ENCODE measurements at places on chromosomes 2 and 18. TPM values are rescaled to one million over a fixed set of nuclear protein-coding genes. Genes with fewer than 3 reads are reported as not detected.

- H3K27me3 ChIP-seq, result peaks cover 39% of the 10 kb centered on the region
- no peak overlapping the region for H3K27ac ChIP-seq
- no peaks in the 10 kb centered on the region for H3K4me1 ChIP-seq
- H3K36me3 ChIP-seq, result no peaks in the 10 kb centered on the region
These were observed 3.6 kb upstream of the PRSS56 start for GRCh38 chr2:232516551-232516950.

GRCh38 chr18:8744656-8745055 lies 39.3 kb downstream of the MTCL1 start:
- H3K4me3 ChIP-seq, result no peak overlapping the region
- no peaks in the 10 kb centered on the region for H3K36me3 ChIP-seq
- H3K27me3 ChIP-seq, result no peaks in the 10 kb centered on the region
- no peak overlapping the region for H3K27ac ChIP-seq
- DNase-seq, result no peak

DNA sequence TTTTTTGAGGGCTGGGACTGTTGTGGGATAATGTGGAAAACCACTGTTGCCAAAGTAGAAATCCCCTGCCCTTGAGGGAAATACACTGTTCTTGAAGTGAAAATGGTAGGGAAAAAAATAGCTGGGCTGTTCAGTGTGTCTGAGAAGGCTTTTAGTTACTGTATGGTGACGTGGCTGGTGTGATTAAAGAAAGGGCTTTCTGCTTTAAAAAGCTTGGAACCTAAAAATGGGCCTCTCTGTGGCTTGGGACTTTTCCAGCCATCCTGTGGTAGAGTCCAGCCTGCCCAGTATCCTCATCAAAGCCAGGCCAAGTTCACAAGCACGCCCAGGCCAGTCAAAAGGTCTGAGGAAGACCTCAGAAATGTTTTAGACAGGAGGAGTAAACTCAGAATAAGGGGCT lies 6.8 kb downstream of the MGAT5 start:
- H3K27me3 ChIP-seq, result no peaks in the 10 kb centered on the region
- no peak for DNase-seq
- no peaks in the 10 kb centered on the region for H3K36me3 ChIP-seq
- H3K27ac ChIP-seq, result no peak overlapping the region

DNA sequence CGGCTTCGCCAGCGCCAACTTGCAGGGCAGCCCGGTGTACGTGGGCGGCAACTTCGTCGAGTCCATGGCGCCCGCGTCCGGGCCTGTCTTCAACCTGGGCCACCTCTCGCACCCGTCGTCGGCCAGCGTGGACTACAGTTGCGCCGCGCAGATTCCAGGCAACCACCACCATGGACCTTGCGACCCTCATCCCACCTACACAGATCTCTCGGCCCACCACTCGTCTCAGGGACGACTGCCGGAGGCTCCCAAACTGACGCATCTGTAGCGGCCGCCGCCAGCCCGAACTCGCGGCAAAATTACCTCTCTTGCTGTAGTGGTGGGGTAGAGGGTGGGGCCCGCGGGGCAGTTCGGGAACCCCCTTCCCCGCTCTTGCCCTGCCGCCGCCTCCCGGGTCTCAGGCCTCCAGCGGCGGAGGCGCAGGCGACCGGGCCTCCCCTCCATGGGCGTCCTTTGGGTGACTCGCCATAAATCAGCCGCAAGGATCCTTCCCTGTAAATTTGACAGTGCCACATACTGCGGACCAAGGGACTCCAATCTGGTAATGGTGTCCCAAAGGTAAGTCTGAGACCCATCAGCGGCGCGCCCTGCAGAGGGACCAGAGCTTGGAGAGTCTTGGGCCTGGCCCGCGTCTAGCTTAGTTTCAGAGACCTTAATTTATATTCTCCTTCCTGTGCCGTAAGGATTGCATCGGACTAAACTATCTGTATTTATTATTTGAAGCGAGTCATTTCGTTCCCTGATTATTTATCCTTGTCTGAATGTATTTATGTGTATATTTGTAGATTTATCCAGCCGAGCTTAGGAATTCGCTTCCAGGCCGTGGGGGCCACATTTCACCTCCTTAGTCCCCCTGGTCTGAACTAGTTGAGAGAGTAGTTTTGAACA lies 15.1 kb downstream of the HOXD3 start:
- H3K4me3 ChIP-seq, result no peak overlapping the region
- H3K4me1 ChIP-seq, result peaks cover 13% of the 10 kb centered on the region
- H3K36me3 ChIP-seq, result no peaks in the 10 kb centered on the region
- H3K27me3 ChIP-seq, result peaks cover 95% of the 10 kb centered on the region
- no peak for DNase-seq
- H3K27ac ChIP-seq, result no peak overlapping the region

- H3K27me3 ChIP-seq, result no peaks in the 10 kb centered on the region
- no peak overlapping the region for H3K4me3 ChIP-seq
- peaks cover 2% of the 10 kb centered on the region for H3K4me1 ChIP-seq
These were observed 153.6 kb upstream of the ZNF804A start for GRCh38 chr2:184444623-184445223.

- DNase-seq, result no peak
- H3K4me3 ChIP-seq, result no peak overlapping the region
- H3K27me3 ChIP-seq, result no peaks in the 10 kb centered on the region
- no peaks in the 10 kb centered on the region for H3K36me3 ChIP-seq
- peaks cover 18% of the 10 kb centered on the region for H3K4me1 ChIP-seq
- H3K27ac ChIP-seq, result no peak overlapping the region
These were observed 108.1 kb upstream of the SLC1A4 start for GRCh38 chr2:64881037-64881492.

DNA sequence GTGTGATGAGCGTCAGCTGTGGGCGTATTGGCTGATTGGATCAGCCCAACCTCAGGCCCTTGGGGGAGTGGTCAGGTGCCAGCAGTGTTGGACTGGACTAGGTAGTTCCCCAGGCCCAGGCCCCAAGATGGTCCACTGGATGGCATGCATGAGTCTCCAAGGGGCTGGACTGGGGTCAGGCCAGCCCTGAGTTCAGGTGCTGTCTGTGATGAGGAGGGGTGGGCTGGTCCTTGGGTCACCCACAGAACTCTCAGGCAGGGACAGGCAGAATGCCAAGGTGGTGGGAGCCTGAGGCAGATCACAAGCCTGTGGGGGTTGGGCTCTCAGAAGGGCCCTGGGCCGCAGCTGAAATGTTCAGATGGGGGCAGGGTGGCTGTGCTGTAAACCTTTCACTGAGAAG lies 59.5 kb upstream of the THUMPD2 start:
- H3K27ac ChIP-seq, result no peak overlapping the region
- no peaks in the 10 kb centered on the region for H3K27me3 ChIP-seq
- H3K36me3 ChIP-seq, result no peaks in the 10 kb centered on the region
- H3K4me3 ChIP-seq, result no peak overlapping the region

DNA sequence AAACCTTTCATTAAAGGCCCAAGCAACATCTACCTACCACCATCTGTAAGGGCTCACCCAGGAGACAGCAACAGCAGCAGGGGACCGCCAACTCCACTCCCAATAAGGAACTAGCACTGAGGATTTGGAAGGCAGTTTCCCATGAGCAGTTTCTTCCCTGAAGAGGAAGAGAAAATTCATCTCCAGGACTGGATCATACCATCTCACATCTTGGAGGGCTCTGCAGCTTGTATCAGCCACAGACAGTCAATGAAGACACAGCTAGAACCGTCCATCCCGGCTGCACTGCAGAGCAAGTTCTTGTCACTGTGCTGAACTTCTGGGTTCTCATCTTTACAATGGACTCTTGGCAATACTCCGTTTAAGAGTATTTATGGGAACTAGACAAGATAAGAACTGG lies 2.8 kb upstream of the GYPC start:
- no peaks in the 10 kb centered on the region for H3K27me3 ChIP-seq
- H3K4me1 ChIP-seq, result peaks cover 22% of the 10 kb centered on the region
- no peak for DNase-seq
- H3K36me3 ChIP-seq, result no peaks in the 10 kb centered on the region
- H3K4me3 ChIP-seq, result no peak overlapping the region
- no peak overlapping the region for H3K27ac ChIP-seq

DNA sequence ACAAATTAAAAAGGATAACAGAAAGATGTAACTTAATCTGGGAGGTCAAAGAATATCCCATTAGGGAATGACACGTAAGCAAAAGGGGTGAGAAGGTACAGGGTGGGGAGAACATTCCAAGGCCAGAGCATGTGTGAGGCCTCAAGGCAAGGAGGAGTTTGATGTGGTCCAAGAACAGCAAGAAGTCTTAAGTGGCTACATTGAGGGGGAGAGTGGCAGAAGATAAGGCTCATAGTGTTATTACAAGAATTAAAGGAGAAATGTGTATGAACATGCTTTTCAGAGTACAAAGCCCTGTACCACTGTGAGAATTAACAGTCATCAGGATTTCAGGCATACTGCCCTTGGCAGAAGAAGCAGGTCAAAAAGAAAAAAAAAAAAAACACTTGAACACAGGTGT lies 174.4 kb upstream of the ERBB4 start:
- no peaks in the 10 kb centered on the region for H3K27me3 ChIP-seq
- H3K4me3 ChIP-seq, result no peak overlapping the region
- H3K27ac ChIP-seq, result no peak overlapping the region
- no peak for DNase-seq
- no peaks in the 10 kb centered on the region for H3K4me1 ChIP-seq
- no peaks in the 10 kb centered on the region for H3K36me3 ChIP-seq

DNA sequence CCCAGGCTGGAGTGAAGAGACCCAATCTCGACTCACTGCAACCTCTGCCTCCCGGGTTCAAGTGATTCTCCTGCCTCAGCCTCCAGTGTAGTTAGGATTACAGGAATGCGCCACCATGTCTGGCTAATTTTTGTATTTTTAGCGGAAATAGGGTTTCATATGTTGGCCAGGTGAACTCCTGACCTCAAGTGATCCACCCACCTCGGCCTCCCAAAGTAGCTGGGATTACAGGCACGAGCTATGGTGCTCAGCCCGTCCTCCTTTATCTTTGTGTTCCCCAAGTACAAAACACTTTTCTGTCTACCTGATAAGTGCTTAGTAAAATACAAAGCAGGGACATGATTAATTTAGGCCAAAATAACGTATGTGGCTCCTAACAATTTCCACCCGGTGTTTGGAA lies 91.2 kb upstream of the STK17B start:
- peak overlapping the region; percentile 2 for H3K27ac ChIP-seq
- peaks cover 22% of the 10 kb centered on the region for H3K4me1 ChIP-seq
- no peak overlapping the region for H3K4me3 ChIP-seq
- no peaks in the 10 kb centered on the region for H3K36me3 ChIP-seq
- DNase-seq, result no peak

DNA sequence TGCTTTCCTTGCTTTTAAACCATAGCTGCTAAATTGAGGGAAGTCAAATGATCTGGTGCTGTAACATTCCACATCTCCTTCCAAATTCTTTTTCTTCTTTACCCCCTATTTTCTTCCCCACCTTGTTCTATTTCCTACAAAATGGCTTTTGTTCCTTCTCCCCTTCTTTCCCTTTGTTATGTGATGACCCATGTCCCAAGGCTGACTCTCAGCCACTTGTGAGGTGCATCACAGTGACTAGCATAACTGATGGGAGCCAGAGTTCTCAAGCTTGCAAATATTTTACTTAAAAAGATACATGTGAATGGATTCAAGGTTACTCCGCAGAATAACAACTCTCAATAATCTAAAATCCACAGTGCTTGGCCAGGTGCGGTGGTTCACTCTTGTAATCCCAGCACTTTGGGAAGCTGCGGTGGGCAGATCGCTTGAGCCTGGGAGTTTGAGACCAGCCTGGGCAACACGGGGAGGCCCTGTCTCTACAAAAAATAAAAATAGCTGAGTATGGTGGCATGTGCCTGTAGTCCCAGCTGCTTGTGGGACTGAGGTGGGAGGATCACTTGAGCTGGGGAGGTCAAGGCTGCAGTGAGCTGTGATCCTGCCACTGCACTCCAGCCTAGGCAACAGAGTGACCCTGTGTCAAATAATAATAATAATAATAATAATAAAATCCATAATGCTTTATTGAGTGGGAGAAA lies 100.1 kb upstream of the CERS6 start:
- no peak for DNase-seq
- no peaks in the 10 kb centered on the region for H3K36me3 ChIP-seq
- H3K4me1 ChIP-seq, result no peaks in the 10 kb centered on the region
- no peak overlapping the region for H3K4me3 ChIP-seq
- no peak overlapping the region for H3K27ac ChIP-seq
- H3K27me3 ChIP-seq, result no peaks in the 10 kb centered on the region

GRCh38 chr2:195472501-195473234 lies 184.4 kb upstream of the SLC39A10 start:
- H3K27me3 ChIP-seq, result no peaks in the 10 kb centered on the region
- H3K4me3 ChIP-seq, result no peak overlapping the region
- DNase-seq, result no peak
- H3K27ac ChIP-seq, result no peak overlapping the region

DNA sequence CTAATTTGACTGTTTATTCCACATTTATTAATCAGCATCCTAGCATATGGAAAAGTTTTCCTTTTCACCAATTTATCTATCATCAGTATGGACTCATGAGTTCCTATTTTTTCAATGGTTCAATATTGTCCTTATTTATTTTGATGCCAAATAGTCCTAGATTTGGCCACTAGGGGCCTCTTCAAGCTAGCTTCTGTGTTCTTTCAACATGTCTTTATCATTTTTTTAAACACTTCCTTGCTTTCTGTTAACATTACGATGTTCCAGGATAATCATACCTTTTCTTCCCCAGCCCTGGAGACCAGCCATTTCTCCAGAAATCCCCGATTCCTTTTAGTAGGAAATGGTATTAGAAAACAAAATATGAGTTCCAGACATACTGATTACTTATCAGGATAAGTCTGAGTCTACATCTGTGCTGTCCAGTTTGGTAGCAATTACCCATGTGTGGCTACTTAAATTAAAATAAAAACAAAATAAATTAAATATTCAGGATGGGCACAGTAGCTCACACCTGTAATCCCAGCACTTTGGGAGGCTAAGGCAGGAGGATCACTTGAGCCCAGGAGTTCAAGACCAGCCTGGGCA lies 70.6 kb downstream of the RPE start:
- DNase-seq, result no peak
- no peak overlapping the region for H3K4me3 ChIP-seq
- H3K36me3 ChIP-seq, result no peaks in the 10 kb centered on the region

DNA sequence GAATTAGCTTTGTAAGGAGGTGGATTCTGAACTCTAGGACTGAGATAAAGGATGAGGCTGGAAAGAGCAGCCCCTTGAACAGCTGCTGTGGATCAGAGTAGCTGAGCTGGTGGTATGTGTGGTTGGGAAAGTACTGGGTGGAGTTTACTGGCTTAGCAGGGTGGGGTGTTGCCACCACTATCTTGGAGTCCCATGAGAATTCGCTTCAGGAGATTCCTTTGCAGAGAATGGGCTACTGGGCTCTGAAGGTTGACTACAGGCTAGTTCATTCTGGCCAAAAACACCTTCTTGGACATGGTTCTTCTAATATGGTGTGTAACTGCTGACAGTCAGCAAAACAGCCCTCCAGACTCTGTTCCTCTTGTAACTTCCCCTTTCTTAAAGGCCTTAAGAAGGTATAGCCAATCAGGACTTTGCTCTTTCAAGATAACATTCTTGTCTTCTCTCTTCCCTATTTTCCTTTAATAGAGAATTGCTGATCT lies 52.7 kb downstream of the TET3 start:
- no peaks in the 10 kb centered on the region for H3K36me3 ChIP-seq
- H3K4me1 ChIP-seq, result peaks cover 37% of the 10 kb centered on the region
- H3K27me3 ChIP-seq, result no peaks in the 10 kb centered on the region
- H3K27ac ChIP-seq, result no peak overlapping the region

- no peaks in the 10 kb centered on the region for H3K36me3 ChIP-seq
- no peak for DNase-seq
- peaks cover 2% of the 10 kb centered on the region for H3K27me3 ChIP-seq
- no peak overlapping the region for H3K27ac ChIP-seq
- no peak overlapping the region for H3K4me3 ChIP-seq
These were observed 253.5 kb downstream of the DCDC2C start for GRCh38 chr2:3956892-3957291.

IL36G gene
- 13.4 TPM for total RNA-seq

CRYGD gene
- total RNA-seq, result not detected

RPRM gene
- not detected for total RNA-seq

DPP4 gene
- 3.6 TPM for total RNA-seq

C2orf78 gene
- total RNA-seq, result not detected

CHRNG gene
- total RNA-seq, result not detected

REG3A gene
- total RNA-seq, result 2.8 TPM

DBI gene
- total RNA-seq, result 242 TPM

COA5 gene
- 33.3 TPM for total RNA-seq

Data from suprapubic skin (tissue), 4 donors.